ENCODE measurements at places on chromosomes 16 and 17. TPM values are rescaled to one million over a fixed set of nuclear protein-coding genes. Genes with fewer than 3 reads are reported as not detected.

GRCh38 chr16:81481207-81481821, 36.7 kb downstream of the CMIP start:
- DNase-seq, result no peak

- DNase-seq, result no peak
Observed at GRCh38 chr16:52408191-52408845, 138.6 kb downstream of the TOX3 start.

The BIRC5 gene
- 28.0 TPM for polyA plus RNA-seq

DNA sequence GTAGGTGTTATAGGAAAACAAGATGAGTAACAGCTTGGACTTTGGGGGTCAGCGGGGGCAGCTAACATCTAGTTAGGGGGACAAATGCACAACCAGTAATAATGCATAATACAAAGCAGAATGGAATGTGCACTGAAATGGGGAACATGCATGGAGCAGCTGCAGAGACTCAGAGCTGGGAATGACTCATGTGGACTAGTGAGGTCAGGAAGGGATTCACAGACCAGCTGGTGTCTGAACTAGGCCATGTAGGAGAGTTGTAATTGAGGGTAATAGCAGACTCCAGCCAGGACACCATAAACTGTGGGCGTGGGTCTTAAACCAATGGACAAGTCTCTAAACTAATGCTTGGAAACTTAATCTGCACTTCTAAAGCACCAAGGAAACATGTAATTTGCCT, 176.8 kb upstream of the ASIC2 start:
- peak; percentile 43 for DNase-seq

DNA sequence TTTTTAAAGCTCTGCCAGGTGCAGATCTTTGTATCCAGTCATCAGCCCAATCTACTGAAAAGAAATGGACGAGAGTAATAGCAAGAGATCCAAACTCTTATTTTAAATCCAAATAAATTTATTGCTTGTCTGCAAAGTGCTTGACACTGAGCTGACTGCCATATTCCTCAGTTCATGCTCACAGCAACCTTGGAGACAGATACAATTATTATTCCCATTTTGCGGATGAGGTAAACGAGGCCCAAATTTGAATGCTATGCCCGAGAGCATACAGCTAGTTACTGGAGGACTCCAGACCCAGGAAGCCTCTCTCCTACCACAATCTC, 620 bp downstream of the NOB1 start:
- DNase-seq, result no peak

GRCh38 chr17:45138911-45139532, 3.5 kb downstream of the ACBD4 start:
- DNase-seq, result no peak

- DNase-seq, result no peak
Observed at GRCh38 chr17:77877036-77877435, 81.5 kb upstream of the TNRC6C start.

DNA sequence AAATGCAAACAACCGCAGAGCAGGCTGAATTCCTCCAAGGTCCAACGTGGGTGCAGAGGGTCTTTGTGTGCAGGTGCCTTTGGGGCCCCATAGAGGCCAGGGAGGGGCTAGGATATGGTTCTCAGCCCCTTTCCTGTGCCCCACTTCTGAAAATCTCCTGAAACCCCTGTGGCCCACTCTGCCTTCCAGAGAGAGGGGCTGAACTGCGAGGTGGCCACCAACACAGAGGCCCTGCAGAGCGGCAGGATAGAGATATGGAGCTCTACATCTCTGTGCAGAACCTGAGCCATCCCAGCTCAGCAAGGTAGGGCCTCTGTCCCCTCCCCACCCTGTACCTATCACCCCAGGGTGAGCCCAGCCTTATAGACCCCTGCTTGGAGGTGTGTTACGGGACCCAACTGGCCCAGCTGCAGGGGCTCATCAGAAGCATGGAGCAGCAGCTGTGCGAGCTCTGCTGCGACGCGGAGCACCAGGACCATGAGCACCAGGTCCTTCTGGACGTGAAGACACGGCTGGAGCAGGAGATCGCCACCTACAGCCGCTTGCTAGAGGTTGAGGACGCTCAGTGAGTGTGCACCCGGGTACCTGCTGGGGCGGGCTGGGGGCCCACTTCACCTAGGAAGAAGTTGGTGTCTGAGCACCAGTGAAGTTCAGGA, 5.5 kb downstream of the USP6 start:
- DNase-seq, result no peak

GRCh38 chr17:8155996-8156245, 3.7 kb upstream of the PER1 start:
- DNase-seq, result no peak

DNA sequence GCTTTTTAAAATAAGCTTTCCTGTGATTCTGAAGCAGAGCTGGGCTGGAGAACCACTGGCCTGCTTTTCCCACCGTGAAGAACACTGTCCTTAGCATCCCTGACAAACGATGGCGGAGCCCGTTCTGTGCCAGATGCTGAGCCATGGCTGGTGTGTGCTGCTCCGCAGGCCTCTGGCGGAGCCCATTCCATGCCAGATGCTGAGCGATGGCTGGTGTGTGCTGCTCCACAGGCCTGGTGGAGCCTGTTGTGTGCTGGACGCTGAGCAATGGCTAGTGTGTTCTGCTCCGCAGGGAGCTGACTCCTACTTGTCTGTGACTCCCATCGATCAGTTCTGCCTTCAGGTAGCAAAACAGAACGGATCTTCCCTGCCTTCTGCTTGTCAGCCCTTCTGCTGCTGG, 4.3 kb downstream of the ENDOV start:
- DNase-seq, result no peak

DNA sequence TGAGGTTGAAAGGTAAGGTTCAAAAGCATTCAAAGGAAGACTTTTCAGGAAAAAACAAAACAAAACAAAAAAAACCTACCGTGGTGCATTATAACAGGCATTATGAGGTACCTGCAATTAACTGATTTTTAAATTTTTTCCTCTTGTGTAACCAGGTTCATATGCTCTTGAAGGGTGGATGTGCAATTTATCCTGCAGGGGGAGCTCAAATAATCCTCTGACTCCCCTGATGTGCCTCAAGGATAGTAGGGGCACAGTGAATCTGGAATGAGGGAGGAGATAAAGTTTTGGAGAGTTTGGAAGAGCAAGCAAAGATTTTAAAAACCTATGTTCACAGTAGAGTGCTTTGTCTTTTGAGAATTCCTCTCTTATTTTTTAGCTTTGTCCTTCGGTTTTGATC, 1349.4 kb downstream of the CDH8 start:
- no peak for DNase-seq

GRCh38 chr16:84063980-84064379, 21.4 kb upstream of the SLC38A8 start:
- DNase-seq, result no peak

The CCL13 gene
- 1.3 TPM for polyA plus RNA-seq

The GPR139 gene
- polyA plus RNA-seq, result not detected

DNA sequence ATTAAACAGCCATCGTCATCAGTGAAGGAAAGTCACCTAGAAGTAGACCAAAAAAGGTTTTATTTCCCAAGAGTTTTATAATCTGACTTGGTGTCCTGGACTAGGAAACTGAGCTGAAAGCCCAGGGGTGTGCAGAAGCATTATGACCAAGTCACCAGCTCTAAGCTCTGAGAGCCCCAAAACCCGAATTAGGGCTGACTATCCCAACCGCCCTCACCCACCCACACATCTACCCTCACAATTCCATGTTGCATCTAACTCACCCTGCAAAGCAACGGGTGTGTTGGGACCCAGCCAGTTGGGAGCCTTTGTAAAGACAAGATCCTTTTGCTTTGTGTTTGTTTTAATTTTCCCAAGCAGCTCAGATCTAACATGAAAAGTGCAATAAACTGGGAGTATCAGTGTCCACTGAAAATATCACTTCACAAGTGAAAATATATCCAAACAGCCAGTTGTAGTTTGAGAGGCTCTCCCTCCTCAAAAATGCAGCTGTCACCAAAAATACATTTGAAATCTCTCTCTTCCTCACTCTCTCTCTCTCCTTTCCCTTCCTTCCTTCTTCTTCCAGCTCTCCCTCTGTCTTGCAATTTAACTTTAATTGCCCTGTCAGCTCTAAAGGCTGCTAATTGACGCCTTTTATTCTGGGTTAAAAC, 16.2 kb upstream of the NOG start:
- DNase-seq, result no peak

DNA sequence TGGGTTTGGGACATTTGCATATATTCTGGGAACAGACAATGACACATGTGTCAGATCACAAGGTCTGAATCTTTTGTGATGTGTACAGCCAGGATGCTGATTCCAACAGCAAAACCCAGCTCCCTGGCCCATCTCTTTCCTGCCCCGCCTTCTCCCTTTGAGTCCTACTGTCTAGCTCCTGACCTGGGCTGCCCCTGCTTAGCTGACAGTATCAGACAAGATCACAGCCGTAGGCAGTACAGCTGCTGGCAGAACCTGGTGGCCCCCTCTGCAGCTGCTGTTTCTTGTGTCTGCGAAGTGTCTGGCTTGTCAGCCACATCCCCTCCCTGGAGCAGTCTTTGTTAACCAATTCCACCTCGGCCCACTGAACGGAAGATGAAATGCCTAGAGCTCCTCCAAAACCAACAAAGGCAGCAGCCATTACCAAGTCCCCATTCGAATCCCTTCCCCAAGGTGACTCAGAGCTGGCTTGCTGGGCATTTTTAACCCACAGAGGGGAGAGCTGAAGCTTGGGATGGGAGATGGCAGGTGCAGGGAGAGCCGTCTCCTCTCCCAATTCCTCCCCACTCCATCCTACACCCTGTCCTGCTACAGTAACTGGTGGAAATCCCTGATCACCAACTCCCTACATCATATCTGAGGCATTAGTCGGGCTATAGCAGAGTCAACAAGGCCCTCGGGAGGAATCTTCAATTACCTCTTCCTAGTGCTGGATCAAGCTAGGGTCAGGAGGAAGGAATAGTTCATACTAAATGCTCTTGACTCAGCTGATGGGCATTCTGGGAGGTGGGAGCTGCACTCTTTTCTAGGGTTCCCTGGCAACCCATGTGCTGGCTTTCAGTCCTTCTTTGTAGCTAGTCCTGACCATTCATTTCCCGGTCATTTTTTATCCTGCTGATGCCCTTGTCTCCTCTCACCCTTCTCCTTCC, 5.8 kb downstream of the PIPOX start:
- no peak for DNase-seq

- no peak for DNase-seq
Observed at GRCh38 chr17:65751263-65751662, 189.8 kb upstream of the AXIN2 start.

- DNase-seq, result no peak
Observed at GRCh38 chr16:47722046-47722445, 260.9 kb downstream of the PHKB start.

- DNase-seq, result no peak
Observed at GRCh38 chr16:51636920-51637769, 486.1 kb upstream of the SALL1 start.

The CASKIN2 gene
- polyA plus RNA-seq, result 23.8 TPM

DNA sequence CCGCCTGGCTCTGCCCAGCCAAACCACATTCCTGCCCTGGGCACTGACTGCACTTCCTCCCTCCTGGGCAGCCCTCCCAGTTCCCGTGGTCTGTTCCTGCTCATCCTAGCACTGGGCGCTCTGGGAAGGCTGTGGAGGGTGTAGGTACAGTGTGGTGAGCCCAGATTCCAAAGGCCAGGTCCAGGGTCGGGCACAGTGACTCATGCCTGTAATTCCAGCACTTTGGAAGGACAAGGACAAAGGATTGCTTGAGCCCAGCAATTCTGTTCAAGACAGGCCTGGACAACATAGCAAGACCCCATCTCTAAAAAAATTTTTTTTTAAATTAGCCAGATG, 30.6 kb downstream of the C16orf74 start:
- no peak for DNase-seq

DNA sequence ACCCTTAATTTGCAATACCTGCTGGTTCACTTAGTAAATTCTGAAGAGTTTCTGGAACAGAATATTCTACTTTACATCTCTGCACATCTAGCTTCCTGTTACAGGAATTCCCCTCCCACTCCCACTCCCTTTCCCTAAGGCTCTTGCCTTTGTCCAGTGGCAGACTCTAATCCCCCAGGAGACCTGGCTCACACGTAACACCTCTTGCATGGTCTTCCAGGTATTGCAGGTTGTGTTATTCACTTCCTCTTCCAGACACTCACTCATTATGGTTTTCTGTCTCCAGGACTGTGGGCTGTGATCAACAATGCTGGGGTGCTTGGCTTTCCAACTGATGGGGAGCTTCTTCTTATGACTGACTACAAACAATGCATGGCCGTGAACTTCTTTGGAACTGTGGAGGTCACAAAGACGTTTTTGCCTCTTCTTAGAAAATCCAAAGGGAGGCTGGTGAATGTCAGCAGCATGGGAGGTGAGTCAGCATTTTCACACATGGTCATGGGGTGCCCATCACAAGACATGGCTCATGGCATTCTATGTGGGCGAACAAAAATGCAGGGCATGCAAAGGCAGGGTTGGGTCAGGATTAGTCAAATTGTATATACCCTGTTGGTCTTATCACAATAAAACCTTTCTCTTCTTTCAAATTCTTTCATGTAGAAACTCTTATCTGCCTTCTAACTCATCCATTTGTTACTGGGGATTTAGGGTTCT, 35.8 kb downstream of the HSD17B2 start:
- DNase-seq, result no peak

The CDH15 gene
- 0.37 TPM for polyA plus RNA-seq

The LRRC75A gene
- 6.0 TPM for polyA plus RNA-seq

DNA sequence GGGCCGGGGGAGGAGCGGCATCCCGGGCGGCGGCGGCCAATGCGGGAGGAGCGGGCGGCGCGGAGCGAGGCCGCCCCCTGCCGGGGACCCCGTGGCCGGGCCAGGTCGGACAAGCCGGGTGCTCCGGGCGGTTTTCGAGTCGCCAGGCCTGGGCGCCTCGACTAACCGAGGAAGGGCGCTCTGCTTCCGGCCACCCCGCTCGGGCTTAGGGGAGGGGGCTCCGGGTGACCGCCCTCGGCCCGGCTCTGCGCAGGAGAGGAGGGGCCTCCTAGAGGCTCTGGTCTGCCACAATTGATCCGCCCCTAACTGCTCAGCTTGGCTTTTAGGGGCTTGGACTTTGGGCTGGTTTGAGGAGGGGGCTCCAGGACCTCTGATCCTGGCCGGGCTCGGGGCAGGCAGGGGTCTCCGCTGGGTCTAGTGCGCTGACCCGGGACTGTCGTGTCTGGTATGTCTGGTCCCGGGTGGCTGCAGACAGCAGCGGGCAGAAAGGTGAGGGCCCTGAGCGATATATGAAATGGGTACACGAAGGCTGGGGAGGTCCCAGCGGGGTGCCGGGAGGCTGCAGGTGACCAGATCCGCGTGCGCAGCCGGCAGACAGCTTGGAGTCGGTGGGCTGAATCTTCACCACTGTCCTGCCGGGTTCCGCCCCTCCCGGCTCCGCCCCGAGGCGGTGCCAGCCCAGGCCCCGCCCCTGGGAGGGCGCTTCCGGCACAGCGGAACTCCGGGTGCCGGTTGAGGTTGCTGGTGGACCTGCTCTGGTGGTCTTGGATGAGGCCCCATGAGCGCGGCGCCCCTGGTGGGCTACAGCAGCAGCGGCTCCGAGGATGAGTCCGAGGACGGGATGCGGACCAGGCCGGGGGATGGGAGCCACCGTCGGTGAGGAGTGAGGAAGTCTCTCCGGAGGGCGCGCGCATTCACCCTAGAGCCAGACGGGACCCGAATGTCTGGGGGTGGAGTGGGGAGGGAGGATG, at the start of gene USB1:
TSS of gene USB1 (plus strand) at position 702 of the 971 bp plus-strand sequence. CDS start at position 779, 77 bp downstream.
- DNase-seq, result peak; percentile 80

GRCh38 chr17:1590029-1590746, 27.6 kb upstream of the PITPNA start:
- DNase-seq, result no peak

The C16orf86 gene
- polyA plus RNA-seq, result 3.1 TPM

The AGRP gene
- polyA plus RNA-seq, result not detected

All from right lung (tissue), 10 donors.